ENCODE measurements at places on chromosomes 2 and 18.

DNA sequence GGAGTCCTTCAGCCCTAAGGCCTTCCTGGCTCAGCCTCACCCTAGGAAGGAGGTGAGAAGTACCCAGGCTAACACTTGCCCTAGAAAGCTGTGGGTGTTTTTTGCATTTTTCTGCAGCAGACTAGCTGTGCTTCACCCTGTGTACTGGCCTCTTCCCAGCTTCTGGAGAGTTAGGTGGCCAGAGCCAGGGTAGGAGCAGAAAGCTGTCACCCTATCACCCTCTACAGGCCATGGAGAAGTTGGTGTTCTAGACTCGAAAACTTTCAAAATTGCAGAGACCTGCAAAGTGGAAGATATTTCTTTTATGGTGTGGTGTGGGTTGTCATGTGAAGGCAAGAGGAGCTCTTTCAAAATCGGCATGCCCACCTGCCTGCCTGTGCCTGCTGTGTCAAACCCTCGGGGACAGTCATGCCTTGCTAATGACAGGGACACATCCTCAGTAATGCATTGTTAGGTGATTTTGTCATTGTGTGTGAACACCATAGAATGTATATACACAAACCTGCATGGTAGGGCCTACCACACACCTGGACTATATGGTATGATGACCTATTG, 29.8 kb downstream of the EHD3 start:
- DNase-seq: no peak

DNA sequence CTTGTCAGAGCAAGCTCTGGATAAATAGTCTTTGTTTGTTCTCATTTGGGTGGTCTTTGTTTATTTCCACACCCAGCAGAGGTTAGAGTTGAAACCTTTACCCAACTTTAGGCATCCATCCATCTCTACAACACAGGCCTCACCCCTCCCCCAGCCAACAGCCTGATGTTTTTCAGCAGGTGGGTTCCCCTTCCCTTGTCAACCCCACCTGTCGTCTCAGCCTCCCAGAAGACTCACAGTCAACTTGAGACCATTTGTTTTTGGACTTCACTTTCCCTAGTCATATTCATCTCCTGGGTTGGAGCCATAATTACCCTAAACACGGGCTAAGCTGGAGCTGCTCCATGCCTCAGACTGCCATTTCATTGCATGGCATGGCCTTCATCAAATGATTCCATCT, 31.7 kb upstream of the IL36G start:
- DNase-seq: no peak

GRCh38 chr2:215498431-215498830, 62.6 kb upstream of the FN1 start:
- DNase-seq: no peak

GRCh38 chr2:54569745-54570301, 113.7 kb downstream of the SPTBN1 start:
- no peak for DNase-seq

- DNase-seq: no peak
Observed at GRCh38 chr18:61950371-61950770, 57.6 kb upstream of the RNF152 start.

GRCh38 chr2:191202881-191203397, 42.3 kb upstream of the MYO1B start:
- DNase-seq: no peak

GRCh38 chr2:56680971-56681631, 497.3 kb downstream of the CCDC85A start:
- no peak for DNase-seq

- no peak for DNase-seq
Observed at GRCh38 chr2:157420771-157421323, 23.0 kb downstream of the CYTIP start.

DNA sequence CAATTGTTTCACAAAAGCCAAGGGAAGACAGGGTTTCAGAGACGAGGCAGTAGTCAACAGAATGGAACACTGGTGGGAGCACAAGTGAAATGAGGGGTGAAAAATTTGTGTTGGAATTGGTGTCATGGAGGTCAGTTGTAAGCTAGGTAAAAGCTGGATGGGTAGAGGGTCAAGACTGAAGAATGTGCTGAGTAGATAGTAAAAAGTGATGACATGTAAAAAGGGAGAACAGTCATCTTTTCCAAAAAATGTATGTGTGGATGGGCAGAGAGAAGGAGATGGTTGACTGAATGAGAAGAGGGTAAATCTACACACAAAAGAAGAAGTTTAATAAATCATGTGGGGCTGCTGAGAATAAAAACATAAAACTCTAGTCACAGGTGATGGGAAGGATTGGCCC, 92.7 kb upstream of the COL3A1 start:
- DNase-seq: no peak

DNA sequence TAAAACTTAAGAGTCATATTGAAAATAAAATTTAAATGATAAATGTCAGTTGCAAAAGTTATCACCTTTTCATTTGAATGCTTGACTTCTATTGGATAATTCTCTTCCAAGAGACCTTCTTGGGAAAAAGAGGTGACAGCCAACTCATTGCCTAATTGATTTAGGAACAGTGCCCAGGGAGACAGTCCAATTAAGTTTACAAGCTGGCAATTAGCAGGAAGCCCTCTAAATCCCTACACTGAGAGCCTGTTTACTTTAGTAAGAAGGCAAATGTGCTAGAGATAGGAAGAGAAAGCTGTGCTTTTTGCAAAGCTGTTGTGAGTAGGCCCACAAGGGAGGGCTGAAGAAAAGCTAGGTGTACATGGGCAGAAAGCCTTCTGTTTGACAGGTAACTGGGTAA, 189.1 kb downstream of the WDPCP start:
- no peak for DNase-seq

GRCh38 chr2:50885948-50886347, 146.0 kb downstream of the NRXN1 start:
- no peak for DNase-seq

- no peak for DNase-seq
Observed at GRCh38 chr2:192773044-192773443, 578.3 kb upstream of the TMEFF2 start.

- no peak for DNase-seq
Observed at GRCh38 chr2:219998714-219999227, 371.3 kb downstream of the SLC4A3 start.
